Left ventricle myocardium inferior (tissue), 1 donor: ENCODE measurements at places on chromosomes 1 and 21. TPM values are rescaled to one million over a fixed set of nuclear protein-coding genes. Genes with fewer than 3 reads are reported as not detected.

DNA sequence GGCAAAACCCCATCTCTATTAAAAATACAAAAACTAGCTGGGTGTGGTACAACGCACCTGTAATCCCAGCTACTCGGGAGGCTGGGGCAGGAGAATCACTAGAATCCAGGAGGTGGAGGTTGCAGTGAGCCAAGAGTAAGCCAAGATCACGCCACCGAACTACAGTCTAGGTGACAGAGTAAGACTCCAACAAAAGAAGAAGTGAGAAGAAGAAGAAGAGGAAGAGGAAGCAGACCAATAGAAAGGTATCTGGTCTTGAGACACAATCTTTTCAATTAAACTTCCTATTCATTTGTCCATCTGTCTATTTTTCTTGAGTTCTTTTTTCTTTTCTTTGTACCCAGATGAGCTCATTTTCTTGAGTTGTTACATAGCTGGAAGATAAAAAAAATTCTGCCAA is 55.7 kb upstream of the ACADM start:
- no peak overlapping the region for H3K4me3 ChIP-seq
- no peaks in the 10 kb centered on the region for H3K27me3 ChIP-seq

- no peaks in the 10 kb centered on the region for H3K4me1 ChIP-seq
- H3K27ac ChIP-seq: no peak overlapping the region
- no peak overlapping the region for H3K4me3 ChIP-seq
- no peak for DNase-seq
- no peaks in the 10 kb centered on the region for H3K36me3 ChIP-seq
Observed at GRCh38 chr21:22650226-22650625, 1652.0 kb downstream of the NCAM2 start.

GRCh38 chr1:161357073-161357472 is 10.6 kb downstream of the CFAP126 start:
- no peaks in the 10 kb centered on the region for H3K27me3 ChIP-seq
- H3K4me1 ChIP-seq: peaks cover 14% of the 10 kb centered on the region
- no peak overlapping the region for H3K27ac ChIP-seq
- no peak overlapping the region for H3K4me3 ChIP-seq

GRCh38 chr1:181173761-181174447 is 85.4 kb downstream of the IER5 start:
- peaks cover 9% of the 10 kb centered on the region for H3K4me1 ChIP-seq
- H3K36me3 ChIP-seq: no peaks in the 10 kb centered on the region
- no peak for DNase-seq

GRCh38 chr1:205508227-205508714 is 3.8 kb downstream of the CDK18 start:
- DNase-seq: no peak
- H3K27ac ChIP-seq: peak overlapping the region; percentile 94
- no peak overlapping the region for H3K4me3 ChIP-seq
- H3K4me1 ChIP-seq: peaks cover 94% of the 10 kb centered on the region
- no peaks in the 10 kb centered on the region for H3K36me3 ChIP-seq
- H3K27me3 ChIP-seq: no peaks in the 10 kb centered on the region

DNA sequence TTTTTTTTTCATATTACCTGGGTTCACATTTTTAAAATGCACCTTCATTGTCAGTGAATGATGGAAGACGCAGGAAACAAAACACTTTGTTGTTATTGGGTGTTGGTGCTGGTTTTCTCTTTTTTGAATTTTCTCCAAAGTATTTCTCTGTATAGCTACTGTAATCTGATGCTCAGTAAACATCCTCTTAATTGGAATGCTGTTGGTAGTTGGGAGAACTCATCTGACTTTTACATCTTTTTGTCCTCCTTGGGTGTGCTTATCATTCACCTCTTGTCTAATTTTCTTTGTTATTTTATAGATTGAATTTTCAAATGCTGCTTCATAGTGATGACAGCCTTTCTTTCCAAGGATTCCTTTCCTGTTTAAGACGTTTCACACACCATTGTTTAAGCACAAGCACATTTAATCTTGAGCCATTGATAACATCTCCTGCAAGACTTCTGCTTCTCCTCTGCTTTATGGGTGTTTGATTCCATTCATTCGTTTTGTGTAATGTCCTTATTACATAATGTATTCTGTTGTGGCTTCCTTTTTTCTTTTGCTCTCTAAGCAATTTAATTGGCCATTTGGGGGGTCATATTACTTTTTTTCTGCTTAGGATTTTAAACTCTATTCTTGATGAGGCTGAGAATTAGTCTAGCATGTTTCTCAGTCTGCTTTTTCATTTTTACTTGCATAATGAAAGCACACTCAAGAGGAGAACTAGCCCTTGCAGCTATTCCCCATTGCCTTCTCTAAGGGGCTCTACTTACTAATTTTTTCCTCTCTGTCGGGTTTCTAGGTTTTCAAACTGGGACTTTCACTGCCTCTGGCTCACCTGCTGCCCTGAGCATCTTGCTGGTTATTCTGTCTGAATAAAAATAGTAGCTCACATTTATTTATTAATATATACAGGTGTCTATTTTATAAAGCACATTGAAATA is 42.0 kb upstream of the CD34 start:
- no peak for DNase-seq
- H3K36me3 ChIP-seq: no peaks in the 10 kb centered on the region
- peaks cover 18% of the 10 kb centered on the region for H3K4me1 ChIP-seq
- no peak overlapping the region for H3K27ac ChIP-seq
- no peaks in the 10 kb centered on the region for H3K27me3 ChIP-seq
- H3K4me3 ChIP-seq: no peak overlapping the region

The EXO1 gene
- total RNA-seq: 0.44 TPM

The SHISA4 gene
- total RNA-seq: 191 TPM

The HSD3B2 gene
- total RNA-seq: not detected
